ENCODE measurements at places on chromosomes 7 and 10. TPM values are rescaled to one million over a fixed set of nuclear protein-coding genes. Genes with fewer than 3 reads are reported as not detected.
A peak's percentile ranks its signal among the peaks of the same experiment; 100 is the strongest.

GRCh38 chr10:2262333-2262732 is 525.0 kb upstream of the ADARB2 start:
- H3K27me3 ChIP-seq, result no peaks in the 10 kb centered on the region
- no peak overlapping the region for H3K4me3 ChIP-seq
- H3K4me1 ChIP-seq, result no peaks in the 10 kb centered on the region

DNA sequence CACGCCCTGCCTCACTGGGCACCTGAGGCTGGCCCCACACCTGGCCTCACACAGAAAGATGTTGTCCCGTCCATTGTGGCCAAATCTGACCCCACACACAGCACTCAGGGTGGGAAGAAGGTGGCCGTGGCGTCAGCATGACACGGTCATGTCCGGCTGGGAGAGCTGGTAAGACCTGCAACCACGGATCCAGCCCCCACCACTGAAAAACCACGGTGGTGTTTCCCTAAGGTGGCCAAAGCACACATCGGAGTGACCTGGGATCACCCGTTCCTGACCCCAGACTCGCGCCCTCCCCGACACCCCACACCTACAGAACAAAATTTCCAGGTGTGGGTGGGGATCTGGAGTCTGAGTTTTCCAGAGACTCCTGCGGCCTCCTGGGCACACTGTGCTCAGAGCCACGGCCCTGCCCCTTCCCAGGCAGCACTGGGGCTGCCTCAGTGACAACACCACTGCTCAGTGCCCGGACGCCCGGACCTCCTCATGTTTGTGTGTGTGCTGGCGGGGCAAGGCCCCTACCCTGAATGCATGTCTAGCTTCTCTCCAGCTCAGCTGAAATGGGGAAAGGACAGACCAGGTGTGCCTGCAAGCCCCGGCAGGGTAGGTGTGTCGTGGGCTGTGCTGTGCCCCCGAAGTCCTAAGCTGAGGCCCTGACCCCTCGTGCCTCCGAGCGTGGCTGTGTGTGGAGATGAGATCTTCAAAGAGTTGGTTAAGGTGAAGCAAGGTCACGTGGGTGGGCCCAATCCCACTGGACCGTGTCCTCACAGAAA is 36.1 kb downstream of the STK32C start:
- peaks cover 2% of the 10 kb centered on the region for H3K27me3 ChIP-seq
- no peaks in the 10 kb centered on the region for H3K36me3 ChIP-seq
- H3K4me3 ChIP-seq, result no peak overlapping the region

- no peak for DNase-seq
- no peaks in the 10 kb centered on the region for H3K4me1 ChIP-seq
- H3K27ac ChIP-seq, result no peak overlapping the region
- H3K27me3 ChIP-seq, result no peaks in the 10 kb centered on the region
- no peaks in the 10 kb centered on the region for H3K36me3 ChIP-seq
- no peak overlapping the region for H3K4me3 ChIP-seq
These were observed 10.5 kb downstream of the TMEM168 start for GRCh38 chr7:112779667-112780066.

DNA sequence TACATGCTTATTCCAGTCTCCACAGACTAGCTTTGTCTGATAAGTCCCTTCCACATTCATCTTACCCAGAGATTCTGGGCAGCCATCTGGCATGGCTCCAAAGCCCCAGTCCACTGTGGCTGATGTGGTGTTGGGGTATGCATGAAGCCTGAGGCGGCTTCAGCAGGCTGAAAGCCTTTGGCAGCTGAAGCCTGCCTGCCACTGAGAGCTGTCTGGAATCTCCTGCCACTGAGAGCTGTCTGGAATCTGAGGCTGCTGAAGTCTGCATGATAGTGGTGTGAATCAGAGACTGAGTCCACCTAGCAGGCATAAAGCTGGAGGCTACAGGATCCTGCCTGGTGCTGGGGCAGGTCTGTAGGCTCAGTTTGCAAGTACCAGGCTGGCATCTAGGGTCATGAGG is 87.1 kb downstream of the DYNC1I1 start:
- no peak overlapping the region for H3K4me3 ChIP-seq
- H3K4me1 ChIP-seq, result no peaks in the 10 kb centered on the region
- no peak overlapping the region for H3K27ac ChIP-seq
- no peaks in the 10 kb centered on the region for H3K27me3 ChIP-seq

DNA sequence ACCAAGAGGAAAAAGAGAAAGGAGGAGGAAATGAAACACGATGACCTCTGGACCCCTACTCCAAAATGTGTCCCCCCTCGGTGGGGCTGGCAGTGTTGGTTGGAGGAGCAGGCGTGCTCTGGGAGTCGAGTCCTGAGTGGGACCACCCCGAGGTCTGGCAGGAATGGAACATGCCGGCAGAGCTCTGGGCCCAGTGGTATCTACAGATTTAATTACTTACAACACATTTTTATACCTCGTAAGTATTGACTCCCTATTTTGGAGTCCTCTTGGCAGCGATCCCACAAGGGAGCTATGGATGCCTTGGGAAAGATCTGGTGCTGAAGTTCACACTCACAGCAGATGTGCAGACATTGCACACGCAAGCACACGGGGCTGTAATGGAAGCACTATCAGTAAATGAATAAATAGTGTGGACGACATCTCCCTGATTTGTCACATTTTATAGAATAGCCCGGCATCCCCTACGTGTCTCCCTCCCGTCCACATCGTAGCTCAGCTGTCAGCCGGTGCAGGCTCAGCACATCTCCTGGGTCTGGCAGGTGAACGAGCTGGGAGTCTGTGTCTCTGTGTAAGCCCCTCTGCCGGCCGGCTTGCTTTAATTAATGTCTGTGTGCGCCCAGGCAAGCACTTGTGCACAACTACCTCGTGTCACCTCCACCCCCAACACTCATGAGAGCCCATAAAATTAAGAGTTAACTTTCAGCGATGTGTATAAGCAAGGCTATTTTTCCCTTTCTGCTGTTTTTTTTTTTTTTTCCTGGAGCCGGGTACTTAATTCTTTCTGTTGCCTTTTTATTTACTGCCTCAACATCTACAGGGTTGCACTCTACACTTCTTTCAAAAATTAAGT is 603.2 kb downstream of the LRMDA start:
- DNase-seq, result no peak
- H3K4me1 ChIP-seq, result peaks cover 17% of the 10 kb centered on the region
- peaks cover 4% of the 10 kb centered on the region for H3K36me3 ChIP-seq
- H3K4me3 ChIP-seq, result no peak overlapping the region
- no peak overlapping the region for H3K27ac ChIP-seq
- no peaks in the 10 kb centered on the region for H3K27me3 ChIP-seq

- H3K36me3 ChIP-seq, result no peaks in the 10 kb centered on the region
- no peak for DNase-seq
- no peaks in the 10 kb centered on the region for H3K27me3 ChIP-seq
- H3K4me3 ChIP-seq, result no peak overlapping the region
These were observed 195.3 kb downstream of the PPP1R9A start for GRCh38 chr7:95102662-95103061.

DNA sequence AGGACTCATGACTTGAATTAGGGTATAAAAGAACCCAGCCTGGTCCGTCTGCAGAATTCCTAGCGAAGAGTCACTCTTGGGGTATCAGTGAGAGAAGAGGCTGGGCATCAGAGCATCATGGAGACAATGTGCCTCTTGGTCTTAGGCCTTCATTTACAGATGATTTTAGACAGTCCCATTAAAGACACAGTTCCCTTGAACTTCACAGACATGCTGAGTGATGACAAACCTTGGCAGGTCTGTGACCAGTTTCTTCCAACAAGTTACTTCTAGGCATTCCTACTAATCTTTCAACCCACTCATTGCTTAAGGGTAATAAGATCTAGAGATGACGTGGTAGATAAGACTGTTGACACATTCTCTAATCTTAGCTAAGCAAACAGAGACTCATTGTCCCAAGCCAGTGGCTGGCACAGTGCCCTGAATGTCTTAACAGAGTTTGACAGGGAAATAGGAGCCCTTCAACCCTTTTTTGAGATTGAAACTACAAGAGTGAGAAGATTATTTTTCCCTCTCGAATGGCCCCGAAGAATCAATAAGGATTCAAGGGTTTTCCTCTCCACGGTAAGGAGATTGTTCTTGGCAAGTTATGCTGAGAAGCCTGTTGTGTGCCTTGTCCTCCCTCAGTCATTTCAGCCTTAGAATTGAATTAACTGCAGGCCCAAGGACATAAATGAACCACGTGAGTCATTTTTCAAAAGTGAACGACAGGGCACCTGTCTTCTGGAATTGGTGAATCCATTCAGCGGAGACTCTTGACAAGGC is 281.1 kb downstream of the CCDC3 start:
- peaks cover 5% of the 10 kb centered on the region for H3K27me3 ChIP-seq
- H3K4me1 ChIP-seq, result peaks cover 6% of the 10 kb centered on the region
- no peak overlapping the region for H3K4me3 ChIP-seq
- DNase-seq, result peak; percentile 88
- H3K36me3 ChIP-seq, result no peaks in the 10 kb centered on the region

DNA sequence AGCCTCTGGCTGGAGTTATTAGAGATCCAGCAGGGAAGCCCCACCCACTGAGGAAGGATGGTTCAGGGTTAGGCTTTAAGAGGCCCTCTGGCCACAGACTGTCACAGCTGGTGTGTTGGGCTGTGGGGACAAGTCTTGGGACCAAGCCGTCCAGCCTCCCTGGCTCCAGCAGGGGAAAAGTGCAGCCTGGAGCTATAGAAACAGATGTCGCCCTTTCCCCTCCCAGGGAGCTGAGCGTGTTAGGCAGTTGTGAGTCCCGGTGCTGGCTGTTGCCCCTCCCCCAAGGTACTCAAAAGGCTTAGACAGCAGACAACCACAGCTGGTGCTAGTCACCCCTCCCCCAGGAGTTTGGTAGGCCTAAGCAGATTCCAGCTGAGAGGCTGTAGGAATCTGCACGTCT is 143.4 kb downstream of the TMEM168 start:
- DNase-seq, result peak; percentile 62
- no peak overlapping the region for H3K4me3 ChIP-seq
- no peak overlapping the region for H3K27ac ChIP-seq

DNA sequence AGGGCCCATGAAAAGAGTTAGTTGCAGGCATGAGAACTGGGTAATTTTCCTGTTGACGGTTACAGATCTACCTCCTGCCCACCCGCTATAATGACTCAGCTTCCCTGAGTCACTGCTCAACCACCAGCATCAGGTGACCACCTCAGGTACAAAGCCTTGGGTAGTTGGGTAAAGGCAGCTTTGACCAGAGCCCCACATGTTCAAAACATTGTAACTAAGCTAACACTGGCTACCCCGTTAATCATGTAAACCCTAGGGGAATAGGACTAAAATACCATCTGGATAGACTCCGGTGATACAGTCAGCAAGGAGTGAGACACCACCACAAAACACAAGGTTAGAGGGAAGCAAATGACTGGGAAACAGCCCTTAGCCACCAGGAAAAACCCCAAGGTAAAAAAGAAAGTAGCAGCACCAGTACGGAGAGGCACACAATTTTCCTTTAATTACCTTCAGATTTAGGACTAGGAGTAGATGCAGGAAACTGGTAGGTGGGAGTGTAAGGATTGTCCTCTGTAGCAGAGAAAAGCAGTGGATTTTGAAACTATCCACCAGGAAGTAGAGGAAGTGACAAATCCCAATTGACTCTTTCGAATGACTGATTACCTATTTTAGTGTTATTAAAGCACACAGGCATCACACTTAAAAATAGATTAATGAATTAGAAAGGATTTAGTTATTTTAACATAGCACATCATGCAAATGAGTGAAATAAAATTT is 103.5 kb upstream of the PDLIM1 start:
- H3K36me3 ChIP-seq, result peaks cover 28% of the 10 kb centered on the region

DNA sequence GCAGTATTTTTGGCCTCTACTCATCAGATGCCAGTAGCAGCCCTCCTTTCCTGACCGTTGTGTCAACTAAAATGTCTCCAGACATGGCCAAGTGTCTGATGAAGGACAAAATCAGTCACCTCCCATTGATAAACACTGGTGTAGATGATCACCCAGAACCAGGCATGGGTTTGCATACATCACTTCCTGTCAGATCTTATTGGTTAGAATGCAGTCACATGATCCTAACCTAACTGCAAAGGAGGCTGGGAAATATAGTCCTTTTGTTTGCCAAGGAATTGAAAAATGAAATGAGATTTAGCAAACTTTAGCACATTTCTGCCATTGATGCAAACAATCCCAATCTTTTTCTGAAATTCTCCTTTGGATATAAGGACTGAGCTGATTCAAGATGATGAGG is 141.4 kb downstream of the BUB3 start:
- no peak for DNase-seq
- no peaks in the 10 kb centered on the region for H3K27me3 ChIP-seq
- H3K27ac ChIP-seq, result no peak overlapping the region
- no peak overlapping the region for H3K4me3 ChIP-seq
- H3K36me3 ChIP-seq, result no peaks in the 10 kb centered on the region

SMO gene
- 4.6 TPM for total RNA-seq

OR6V1 gene
- total RNA-seq, result not detected

SSC4D gene
- total RNA-seq, result 2.1 TPM

FAM25G gene
- total RNA-seq, result not detected
